ENCODE measurements at places on chromosomes 7 and 10.

DNA sequence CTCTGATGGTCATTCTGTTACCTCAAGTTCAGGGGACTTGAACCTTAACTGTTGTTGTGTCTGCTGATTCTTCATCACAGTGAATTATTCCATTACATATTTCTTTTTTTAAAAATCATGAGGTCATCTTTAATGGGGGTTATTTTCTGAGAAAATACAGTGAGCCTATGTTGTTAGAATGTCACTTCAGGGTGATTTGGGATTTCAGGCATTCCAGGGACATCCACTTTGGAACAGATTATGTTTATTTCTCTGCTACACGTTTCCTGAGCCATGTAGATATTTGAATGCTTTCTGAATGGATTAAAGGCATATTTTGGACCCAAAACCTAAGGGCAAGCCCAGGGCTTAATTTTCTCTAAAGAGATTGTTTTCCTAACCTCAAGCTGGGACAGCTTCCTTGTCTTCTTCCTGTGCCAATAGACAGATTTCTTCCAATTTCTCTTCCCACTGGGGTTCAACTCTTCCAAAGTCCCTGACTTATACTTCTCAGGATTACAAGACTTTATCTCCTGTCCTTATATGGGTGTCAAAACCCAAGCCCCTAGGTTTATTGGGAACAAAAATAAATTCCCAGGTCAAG, 271.7 kb downstream of the ARHGAP12 start:
- no peak for DNase-seq

- no peak for DNase-seq
These were observed 65.4 kb upstream of the MXI1 start for GRCh38 chr10:110141871-110142635.

DNA sequence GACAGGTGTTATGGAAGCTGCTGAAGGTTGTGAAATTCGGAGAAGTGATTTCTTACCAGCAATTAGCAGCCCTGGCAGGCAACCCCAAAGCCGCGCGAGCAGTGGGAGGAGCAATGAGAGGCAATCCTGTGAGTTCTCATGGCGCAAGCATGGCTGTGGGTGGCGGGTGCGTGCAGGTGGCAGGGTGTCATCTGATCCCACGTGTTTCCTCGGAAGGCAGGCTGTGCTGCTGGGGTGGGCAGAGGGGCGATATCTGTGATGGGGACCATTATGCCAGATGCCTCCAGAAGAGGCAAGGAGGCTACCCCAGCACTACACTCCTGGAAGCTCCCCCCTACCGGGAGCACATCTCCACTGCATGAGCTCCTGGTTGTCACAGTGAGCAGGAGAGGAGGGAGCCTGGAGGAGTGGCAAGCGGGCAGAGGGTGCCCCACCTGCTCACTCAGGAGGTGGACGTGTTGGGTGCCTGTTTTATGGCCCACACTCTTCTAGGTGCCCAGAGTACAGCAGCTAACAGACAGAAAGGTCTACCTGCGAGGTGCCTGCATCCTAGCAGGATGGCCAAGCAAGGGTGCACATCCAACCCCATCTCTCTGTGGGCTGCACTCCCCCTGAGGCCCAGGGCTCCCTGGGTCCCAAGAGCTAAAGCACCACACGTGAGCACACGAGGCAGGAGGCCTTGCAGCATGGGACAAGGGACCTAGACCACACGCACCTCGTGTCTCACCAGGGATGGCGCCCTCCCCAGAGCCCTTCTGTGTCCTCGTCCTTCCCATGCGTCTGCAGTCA, 204.7 kb downstream of the EBF3 start:
- peak; percentile 2 for DNase-seq

DNA sequence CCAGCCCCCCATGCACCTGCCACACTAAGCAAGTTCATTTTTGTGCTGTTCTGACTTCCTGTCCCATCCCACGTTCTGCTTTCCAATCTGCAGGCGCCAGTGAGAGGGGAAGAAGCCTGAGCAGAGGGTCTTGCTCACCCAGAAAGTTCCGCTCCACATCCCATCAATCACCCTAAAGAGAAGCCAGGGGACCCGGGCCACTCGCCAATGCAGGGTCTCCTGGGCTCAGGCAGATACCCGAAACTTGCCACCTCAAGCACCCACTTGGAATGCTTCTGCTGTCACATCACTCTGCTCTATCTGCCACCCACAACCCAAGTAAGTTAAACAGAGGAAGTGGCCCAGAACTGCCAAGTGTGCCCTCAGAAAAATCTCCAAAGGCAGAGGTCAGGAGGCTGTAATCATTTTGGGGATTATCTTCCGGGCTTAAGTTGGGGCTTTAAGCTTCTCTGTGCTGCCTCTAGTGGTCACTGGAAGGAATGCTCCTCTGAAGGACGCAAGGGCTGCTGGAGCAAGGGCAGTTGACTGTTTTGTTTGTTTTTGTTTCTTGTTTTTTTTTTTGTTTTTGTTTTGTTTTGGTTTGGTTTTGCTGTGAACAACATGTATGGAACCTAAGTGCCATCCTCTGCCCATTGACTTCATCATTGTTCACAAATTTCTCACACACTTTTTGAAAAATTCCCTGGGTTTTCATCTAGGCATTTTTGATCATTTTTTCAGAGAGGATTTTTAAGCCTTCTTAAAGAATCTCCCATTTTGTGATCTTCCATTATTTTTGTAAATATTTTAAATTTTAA, 25.5 kb downstream of the PRR15 start:
- peak; percentile 50 for DNase-seq

- no peak for DNase-seq
These were observed 3.0 kb downstream of the VOPP1 start for GRCh38 chr7:55569269-55569663.

DNA sequence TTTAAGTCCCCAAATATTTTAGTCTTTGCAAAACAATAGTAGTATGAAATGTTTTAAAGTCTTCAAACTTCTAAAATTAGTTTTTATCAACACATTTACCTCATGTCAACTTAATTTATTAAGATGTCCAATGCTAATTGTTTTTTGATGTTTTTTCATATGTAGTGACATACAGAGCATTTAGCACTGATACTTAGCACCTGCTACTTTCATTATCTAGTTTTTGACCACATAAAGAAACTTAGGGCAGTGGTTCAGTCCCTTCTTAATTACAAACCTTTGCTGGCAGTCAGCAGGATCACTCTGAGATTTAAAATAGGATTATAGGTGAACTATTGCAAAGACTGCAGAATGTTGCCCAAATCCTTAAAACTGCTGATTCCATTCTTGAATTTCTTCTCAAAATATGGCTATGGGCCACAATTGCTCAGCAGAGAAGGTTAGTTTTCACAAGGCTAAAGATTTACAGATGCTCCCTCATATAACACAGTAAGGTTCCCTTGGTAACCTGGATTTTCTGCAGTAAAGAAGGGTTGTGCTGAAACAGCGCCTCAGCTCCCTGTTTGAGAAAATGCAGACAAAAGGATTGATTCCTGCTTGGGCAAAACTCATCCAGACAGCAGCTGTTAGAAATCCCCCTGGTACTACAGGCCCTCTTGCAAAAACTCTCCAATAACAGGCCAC, 3.4 kb downstream of the GPR85 start:
- no peak for DNase-seq

DNA sequence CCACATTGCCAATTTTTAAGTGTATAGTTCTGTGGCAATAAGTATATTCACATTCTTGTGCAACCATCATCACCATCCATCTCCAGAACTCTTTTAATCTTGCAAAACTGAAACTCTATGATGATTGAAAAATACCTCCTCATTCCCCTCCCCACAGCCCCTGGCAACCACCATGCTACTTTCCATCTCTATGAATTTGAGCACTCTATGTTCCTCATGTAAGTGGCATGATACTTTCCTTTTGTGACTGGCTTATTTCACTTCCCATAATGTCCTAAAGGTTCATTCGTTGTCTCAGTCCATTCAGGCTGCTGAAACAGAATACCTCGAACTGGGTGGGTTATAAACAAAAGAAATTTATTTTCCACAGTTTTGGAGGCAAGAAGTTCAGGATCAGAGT, 23.4 kb upstream of the EGR2 start:
- DNase-seq: no peak

- no peak for DNase-seq
These were observed 139.0 kb downstream of the DOCK4 start for GRCh38 chr7:112067200-112067599.

DNA sequence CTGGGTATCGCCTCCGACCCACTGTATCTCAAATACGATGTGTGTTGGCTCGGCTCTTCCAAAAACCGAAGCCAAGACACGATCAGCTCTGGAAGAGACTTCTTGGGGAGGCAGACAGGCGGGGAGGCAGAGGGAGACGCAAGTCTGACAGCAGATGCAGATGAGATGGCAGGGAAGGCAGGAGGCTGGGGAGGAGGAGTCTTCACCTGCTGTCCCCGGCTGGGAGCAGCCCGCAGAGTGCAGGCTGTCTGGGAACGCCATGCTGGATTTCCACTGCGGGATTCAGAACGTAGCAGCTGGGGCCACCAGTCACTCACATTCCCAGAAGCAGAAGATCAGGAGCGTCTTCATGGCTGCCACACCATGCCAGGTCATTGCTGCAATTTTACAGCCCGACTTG, 29.4 kb downstream of the CTBP2 start:
- DNase-seq: no peak

DNA sequence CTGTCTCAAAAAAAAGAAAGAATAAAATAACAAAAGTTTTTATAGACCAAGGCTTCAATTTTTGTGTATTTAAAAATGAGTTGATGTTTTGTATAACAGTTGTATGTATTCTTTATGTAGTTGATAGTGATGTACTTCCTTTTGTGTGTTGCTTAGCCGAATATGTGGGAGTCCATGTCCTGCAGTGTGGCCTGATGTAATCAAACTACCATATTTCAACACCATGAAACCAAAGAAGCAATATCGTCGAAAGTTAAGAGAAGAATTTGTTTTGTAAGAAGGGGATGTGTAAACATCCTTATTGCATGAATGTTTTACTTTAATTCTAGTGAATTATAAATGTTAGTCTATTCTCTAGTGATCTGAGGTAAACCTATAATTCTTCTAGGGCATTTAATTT, 56.6 kb downstream of the MPLKIP start:
- no peak for DNase-seq

GRCh38 chr7:18119985-18120384, 92.3 kb upstream of the PRPS1L1 start:
- DNase-seq: no peak

- no peak for DNase-seq
These were observed 34.8 kb downstream of the DIP2C start for GRCh38 chr10:654647-654996.

DNA sequence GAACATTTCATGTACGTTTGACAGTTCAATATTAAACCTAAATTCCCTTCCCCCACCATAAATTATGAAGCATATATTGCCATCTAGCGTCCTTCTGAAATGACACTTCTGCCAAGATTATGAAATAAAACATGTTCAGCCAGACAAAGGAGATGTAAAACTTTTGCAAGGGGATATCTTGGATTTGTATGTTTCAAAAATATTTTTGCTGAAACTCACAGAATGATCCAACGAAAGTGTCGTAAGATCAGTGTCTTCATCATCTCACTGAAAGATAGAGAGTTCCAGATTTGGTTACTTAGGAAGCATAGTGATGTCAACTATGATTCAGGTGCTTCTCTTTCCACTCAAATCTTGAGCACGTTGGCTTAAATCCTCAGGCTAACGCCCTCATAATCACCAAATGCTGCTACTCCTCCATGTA, 904.3 kb downstream of the XPNPEP1 start:
- no peak for DNase-seq

DNA sequence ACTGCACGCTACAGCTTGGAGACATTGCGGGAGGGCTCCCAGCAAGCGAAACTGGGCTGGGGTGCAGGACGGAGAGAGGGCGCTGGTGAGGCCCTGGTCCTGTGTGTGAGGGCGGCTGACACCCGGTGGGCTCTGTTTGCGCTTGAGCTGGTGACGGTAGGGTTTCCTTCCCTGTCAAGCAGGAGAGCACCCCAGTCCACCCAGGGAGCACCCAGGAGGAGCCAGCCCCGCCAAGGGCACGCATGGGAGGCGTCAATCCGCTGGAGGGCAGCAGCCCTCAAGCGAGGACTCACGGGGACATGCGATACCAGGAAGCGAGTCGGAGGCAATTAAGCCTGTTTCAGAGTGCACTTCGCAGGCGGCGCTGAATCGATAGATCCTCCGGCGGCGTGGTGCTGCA, 109.4 kb downstream of the MAD1L1 start:
- DNase-seq: no peak

DNA sequence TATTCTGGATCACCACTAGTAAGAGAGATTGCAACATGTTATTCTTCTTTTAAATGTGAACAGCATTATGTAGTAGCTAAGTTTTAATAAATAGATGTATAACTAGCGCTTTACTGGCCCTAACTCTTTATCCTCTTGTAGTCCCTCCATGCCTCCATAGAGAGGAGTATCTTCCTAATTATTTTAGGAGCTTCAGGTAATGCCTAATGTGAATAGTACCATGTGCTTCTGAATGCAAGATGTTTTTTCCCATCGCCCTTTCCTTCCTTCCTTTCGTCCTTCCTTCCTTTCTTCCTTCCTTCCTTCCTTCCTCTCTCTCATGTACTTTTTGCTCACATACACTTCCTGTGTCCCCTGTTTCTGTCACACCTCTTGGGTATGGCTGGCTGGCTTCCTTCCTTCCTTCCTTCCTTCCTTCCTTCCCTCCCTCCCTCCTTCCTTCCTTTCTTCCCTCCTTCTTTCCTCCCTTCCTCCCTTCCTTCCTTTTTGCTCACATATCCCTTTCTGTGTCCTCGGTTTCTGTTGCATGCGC, 290.7 kb downstream of the HDAC9 start:
- DNase-seq: no peak

GRCh38 chr10:101941871-101942270, 98.3 kb upstream of the KCNIP2 start:
- no peak for DNase-seq

DNA sequence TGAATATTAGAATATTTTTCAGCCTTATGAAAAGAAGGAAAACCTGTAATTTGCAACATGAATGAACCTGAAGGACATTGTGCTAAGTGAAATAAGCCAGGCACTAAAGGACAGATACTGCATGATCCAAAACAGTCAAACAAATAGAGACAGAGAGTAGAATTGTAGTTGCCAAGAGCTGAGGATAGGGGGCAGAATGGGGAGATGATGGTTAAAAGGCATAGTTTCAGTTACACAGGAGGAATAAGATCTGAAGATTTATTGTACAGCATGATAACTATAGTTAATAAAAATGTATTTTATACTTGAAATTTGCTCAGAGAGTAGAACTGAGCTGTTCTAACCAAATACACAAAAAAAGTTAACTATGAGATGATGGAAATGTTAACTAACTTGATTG, 149.0 kb upstream of the TMEM106B start:
- no peak for DNase-seq

GRCh38 chr7:23024454-23024853, 10.5 kb upstream of the HYCC1 start:
- no peak for DNase-seq

- peak; percentile 60 for DNase-seq
These were observed 12.8 kb downstream of the HKDC1 start for GRCh38 chr10:69232736-69233480.

DNA sequence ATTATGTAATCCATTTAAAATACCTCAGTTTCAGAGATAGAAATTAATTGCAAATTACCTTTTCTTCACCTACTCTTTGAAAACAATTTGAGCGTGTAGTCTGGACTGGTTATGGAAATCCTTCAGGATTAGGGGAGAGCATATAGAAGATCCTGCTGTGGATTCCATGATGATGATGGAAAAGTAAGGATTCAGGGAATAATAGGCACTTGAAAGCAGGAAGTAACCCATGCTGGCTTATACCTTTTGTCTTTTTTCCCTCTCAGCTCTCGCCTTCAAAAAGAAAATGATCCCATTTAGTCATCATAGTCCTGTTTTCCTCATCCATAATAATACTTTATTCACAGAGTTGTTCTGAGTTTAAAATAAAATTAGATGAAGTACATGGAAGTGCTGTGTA, 4.4 kb downstream of the HBP1 start:
- no peak for DNase-seq

- peak; percentile 79 for DNase-seq
These were observed 82.8 kb downstream of the GATA3 start for GRCh38 chr10:8137272-8137681.
